ENCODE measurements at places on chromosomes 12 and 14. TPM values are rescaled to one million over a fixed set of nuclear protein-coding genes. Genes with fewer than 3 reads are reported as not detected.

VRTN gene
- total RNA-seq, result not detected

BEGAIN gene
- total RNA-seq, result 0.20 TPM

IL26 gene
- not detected for total RNA-seq

MYH6 gene
- 0.05 TPM for total RNA-seq
